Heart right ventricle (tissue), 16 donors: ENCODE measurements at places on chromosomes 1 and 21. TPM values are rescaled to one million over a fixed set of nuclear protein-coding genes. Genes with fewer than 3 reads are reported as not detected.

LAMB3 gene
- 3.7 TPM for polyA plus RNA-seq

- H3K4me3 ChIP-seq: no peak overlapping the region
- no peaks in the 10 kb centered on the region for H3K4me1 ChIP-seq
- no peak for DNase-seq
Measured at GRCh38 chr1:11126569-11126968, 26.9 kb upstream of the EXOSC10 start.

GRCh38 chr1:100972185-100972584, 53.4 kb downstream of the DPH5 start:
- no peak overlapping the region for H3K27ac ChIP-seq
- no peak for DNase-seq
- no peak overlapping the region for H3K4me3 ChIP-seq
- H3K36me3 ChIP-seq: peaks cover 46% of the 10 kb centered on the region

DNA sequence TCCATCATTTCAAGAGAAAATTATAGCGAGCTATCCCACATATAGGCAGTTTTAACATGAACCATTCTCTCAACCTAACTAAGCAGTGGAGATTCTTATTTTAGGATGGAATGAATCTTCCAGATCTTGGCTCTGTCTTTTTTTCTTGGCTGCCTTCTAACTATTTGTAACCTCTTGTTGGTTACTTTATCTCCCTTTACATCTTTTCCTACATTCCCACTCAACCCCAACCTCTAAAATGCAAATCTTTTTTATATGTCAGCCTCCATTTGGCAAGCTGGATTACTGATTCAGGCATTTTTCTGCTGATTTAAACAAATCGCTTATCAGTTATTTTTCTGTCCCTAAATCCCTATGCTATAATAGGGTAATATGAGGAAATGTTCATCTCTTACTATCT, 46.9 kb upstream of the LHX8 start:
- H3K27me3 ChIP-seq: no peaks in the 10 kb centered on the region
- H3K4me3 ChIP-seq: no peak overlapping the region
- no peak for DNase-seq
- H3K4me1 ChIP-seq: no peaks in the 10 kb centered on the region

KPRP gene
- not detected for polyA plus RNA-seq

PPM1J gene
- polyA plus RNA-seq: 2.4 TPM

DNA sequence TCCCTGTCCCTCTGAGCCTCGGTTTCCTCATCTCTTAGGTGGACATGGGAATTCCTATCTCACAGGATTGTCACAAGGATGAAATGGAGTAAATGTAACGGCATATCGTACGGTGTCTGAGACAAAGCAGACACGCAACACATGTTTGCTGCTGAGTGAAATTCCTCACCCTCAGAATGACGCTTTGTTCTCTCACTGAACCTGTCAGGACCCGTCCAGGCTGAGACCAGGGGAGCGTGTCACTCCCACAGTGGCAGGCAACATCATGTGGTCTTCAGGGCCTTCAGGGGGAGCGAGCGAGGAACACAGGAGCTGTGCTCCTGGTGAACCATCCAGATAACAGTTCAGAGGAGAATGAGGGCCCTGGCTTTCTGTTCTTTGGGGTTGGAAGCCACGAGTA, 74.2 kb downstream of the TOMM20 start:
- DNase-seq: no peak
- H3K27me3 ChIP-seq: no peaks in the 10 kb centered on the region
- no peaks in the 10 kb centered on the region for H3K36me3 ChIP-seq
- H3K4me1 ChIP-seq: peaks cover 6% of the 10 kb centered on the region
- H3K4me3 ChIP-seq: no peak overlapping the region

- peaks cover 83% of the 10 kb centered on the region for H3K4me1 ChIP-seq
- H3K36me3 ChIP-seq: peaks cover 31% of the 10 kb centered on the region
- H3K4me3 ChIP-seq: peak overlapping the region; percentile 93
- H3K27me3 ChIP-seq: no peaks in the 10 kb centered on the region
Measured at GRCh38 chr1:155128755-155129473, 1.2 kb downstream of the EFNA1 start.

ARTN gene
- 0.59 TPM for polyA plus RNA-seq

GRCh38 chr21:31347435-31348032, 3.5 kb upstream of the TIAM1 start:
- H3K4me1 ChIP-seq: no peaks in the 10 kb centered on the region
- H3K27me3 ChIP-seq: peaks cover 19% of the 10 kb centered on the region
- H3K4me3 ChIP-seq: no peak overlapping the region
- no peak overlapping the region for H3K27ac ChIP-seq
- DNase-seq: no peak

RNU1-4 gene
- polyA plus RNA-seq: not detected

DNA sequence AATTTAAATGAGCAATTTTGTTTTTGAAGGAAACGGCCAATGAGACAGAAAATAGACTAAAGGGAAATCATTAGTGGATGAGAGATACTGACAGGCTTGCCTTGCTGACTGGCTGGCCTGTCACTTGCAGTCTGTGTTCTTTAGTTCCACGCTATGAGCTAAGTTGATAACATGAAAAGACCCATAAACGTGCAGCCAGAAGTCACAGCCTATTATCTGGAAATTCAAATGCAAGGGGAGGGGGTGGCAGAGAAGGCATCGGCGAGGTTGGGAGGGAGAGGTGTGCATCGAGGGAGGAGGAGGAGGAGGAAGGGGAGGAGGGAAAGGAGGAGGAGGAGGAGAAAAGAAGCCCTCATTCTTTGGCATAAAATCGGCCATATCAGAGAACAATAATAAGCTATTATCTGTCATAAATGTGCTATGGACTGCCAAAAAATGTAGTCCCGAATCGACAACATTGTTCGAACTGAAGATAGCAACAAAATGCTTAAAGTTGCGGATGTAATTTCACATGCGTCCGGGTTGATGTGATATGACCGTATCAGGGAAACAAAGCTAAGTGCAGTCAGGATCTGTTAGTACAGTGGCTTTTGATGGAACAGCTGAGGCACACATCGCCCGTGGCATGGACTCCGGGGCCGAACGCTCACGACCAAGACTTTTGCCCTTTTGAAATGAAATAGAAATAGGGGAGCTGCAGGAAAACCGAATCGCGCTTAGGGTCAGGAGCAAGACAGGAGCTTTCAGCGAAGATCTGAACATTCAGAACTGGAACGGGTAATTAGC, 11.6 kb upstream of the BARHL2 start:
- no peak for DNase-seq
- peaks cover 100% of the 10 kb centered on the region for H3K27me3 ChIP-seq
- H3K36me3 ChIP-seq: no peaks in the 10 kb centered on the region

DNA sequence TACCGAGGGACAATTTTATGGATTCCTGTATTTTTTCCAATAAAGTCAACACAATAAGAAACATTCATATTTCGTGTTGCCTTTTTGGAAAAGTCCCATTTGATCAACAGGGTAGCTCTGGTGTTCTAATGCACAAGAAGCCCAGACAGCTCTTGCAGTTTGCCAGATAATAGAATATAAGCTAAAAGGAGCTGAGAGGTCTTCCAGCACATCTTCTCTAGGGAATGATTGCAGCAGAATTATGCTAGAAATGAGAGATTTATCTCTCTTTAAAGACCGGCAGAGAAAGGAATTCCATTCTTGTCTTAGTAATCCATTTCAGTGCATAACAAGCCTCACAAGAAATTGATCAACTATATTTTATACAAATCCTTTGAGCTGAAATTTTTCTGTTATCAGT, 25.0 kb upstream of the DDX59 start:
- no peaks in the 10 kb centered on the region for H3K27me3 ChIP-seq
- no peak overlapping the region for H3K4me3 ChIP-seq
- no peaks in the 10 kb centered on the region for H3K4me1 ChIP-seq

GUCA2B gene
- polyA plus RNA-seq: not detected

TPR gene
- 15.2 TPM for polyA plus RNA-seq

DNA sequence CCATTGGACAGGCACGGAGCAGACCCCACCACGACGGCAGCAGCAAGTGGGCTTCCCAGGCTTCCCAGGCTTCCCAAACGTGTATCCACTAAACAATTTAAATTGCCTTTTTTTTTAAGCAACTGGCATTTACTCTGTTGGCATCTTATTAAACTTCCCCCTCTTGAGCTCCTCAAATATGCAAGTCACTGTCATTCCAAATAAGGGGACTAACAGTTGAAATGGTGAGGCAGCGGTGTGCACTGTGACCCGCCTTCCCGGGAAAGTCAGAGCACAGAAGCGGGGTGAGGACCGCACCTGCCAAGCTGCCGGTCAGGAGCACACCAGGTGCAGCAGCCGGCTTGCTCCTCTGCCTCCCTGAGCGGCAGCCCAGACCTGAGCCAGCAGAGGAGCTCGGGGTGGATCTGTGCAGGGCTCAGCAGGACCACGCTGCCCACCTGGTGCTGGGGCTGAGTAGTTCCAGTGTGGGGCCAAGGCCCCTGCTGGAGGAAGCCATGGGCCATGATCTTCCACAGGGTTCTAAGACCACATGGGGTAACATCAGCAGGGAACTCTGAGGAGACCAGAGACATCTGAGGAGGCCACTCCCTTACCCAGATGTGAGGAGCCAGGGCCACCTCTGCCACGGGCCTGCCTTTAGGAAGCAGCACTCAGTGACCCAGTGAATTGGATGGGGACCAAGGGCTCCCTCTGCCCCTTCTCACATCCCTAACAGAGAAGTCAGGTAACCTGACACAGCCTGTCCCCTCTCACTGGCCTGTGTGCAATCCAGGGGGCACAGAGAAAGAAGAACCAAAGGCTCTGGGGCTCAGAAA, 245.4 kb downstream of the NPHP4 start:
- peaks cover 82% of the 10 kb centered on the region for H3K27me3 ChIP-seq
- no peak for DNase-seq
- H3K4me3 ChIP-seq: no peak overlapping the region
- H3K4me1 ChIP-seq: peaks cover under 1% of the 10 kb centered on the region

DNA sequence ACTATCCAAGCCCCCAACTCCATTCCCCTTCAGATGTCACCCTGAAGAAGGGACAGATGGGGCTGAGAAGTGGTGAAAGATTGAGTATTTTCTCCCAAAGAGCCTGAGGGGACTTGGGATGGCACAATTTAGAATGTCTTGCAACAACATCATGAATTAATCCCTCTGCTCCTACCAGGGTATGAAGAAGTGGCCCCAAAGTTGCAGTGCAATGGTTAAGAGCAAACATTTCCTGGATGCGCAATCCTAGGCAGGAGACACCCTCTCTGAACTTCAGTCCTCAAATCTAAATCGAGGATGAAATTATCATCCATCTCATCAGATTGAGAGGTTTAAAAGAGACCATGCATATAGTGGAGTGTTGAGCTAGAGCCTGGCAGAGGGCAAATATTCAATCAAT, 28.6 kb upstream of the CITED4 start:
- no peak for DNase-seq
- no peaks in the 10 kb centered on the region for H3K4me1 ChIP-seq
- H3K4me3 ChIP-seq: no peak overlapping the region
- H3K27ac ChIP-seq: no peak overlapping the region
- H3K27me3 ChIP-seq: no peaks in the 10 kb centered on the region

CXADR gene
- 9.2 TPM for polyA plus RNA-seq

CD247 gene
- 0.39 TPM for polyA plus RNA-seq

GRCh38 chr1:110675060-110675791, 486 bp upstream of the KCNA3 start:
- H3K27me3 ChIP-seq: peaks cover 65% of the 10 kb centered on the region
- H3K36me3 ChIP-seq: no peaks in the 10 kb centered on the region
- peak overlapping the region; percentile 77 for H3K27ac ChIP-seq
- H3K4me3 ChIP-seq: peak overlapping the region; percentile 62

GRCh38 chr1:225914947-225915346, 9.1 kb downstream of the PYCR2 start:
- H3K27ac ChIP-seq: no peak overlapping the region
- no peaks in the 10 kb centered on the region for H3K27me3 ChIP-seq
- H3K4me3 ChIP-seq: no peak overlapping the region
- H3K4me1 ChIP-seq: peaks cover 16% of the 10 kb centered on the region
- peaks cover 74% of the 10 kb centered on the region for H3K36me3 ChIP-seq
- no peak for DNase-seq

DNA sequence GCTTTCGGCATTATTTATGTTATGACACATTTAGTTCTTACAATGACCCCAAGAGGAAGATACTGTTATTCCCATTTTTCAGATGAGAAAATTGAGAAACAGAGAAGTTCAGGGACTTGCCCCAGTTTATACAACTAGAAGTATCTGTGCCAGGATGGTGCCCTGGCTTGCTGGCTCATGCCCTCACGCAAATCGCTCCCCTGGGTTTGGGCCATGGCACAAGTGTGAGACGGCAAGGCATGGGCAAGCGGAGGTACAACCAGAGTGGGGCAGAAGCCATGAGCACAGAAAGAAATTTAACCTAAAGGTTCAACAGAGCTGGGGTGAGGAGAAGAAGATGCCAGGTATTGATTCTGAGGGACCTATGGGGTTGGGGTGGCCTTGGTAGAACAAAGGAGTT, 469.8 kb downstream of the DSCAM start:
- H3K36me3 ChIP-seq: no peaks in the 10 kb centered on the region
- DNase-seq: no peak
- H3K27me3 ChIP-seq: no peaks in the 10 kb centered on the region
- H3K4me1 ChIP-seq: no peaks in the 10 kb centered on the region
- no peak overlapping the region for H3K4me3 ChIP-seq

DNA sequence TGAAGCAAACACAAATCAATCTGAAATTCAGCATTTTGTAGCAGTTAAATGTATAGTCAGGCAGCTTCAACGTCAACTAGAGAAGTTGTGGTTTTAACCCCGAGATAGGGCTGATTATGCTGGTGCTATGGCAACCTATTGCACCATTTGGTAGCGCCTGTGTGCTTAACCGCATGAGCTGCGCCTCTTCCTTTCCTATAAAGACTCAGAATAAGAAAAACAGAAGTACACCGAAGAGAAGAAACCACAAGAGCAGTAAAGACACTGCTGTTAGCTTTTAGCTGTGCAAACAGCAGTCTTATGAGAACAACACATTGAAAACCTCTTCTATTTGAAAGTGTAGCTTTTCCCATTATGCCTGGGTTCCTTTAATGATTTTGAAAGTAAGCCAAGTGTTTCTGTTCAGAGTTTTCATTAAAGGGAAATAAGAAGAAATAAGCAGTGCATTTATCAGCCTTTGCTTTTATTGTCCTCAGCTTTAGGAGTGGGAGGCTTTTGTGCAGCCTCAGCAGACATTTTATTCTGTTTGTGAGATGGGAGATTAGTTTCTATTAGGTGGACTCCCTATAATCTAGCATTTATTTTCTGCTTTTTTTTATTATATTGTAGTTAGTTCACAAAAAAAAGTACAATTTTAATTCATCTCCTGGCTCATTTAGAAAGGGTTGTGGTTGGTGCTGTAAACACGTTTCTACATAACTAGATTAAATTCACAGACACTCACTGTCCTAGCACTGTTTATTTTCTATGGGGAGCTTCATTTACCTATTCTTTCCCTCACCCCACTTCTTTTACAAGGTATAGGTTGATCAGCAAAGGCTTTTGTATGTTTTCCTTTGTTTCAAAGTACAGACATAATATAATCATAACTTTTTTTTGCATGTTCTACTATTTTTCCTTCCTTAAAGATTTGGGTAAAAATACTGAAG, 43.3 kb downstream of the PTPRC start:
- H3K27ac ChIP-seq: no peak overlapping the region
- H3K36me3 ChIP-seq: no peaks in the 10 kb centered on the region
- H3K4me1 ChIP-seq: no peaks in the 10 kb centered on the region
- no peaks in the 10 kb centered on the region for H3K27me3 ChIP-seq
- DNase-seq: peak; percentile 51

- no peaks in the 10 kb centered on the region for H3K27me3 ChIP-seq
- no peak for DNase-seq
- H3K4me3 ChIP-seq: no peak overlapping the region
- H3K36me3 ChIP-seq: no peaks in the 10 kb centered on the region
- peak overlapping the region; percentile 42 for H3K27ac ChIP-seq
- H3K4me1 ChIP-seq: peaks cover 67% of the 10 kb centered on the region
Measured at GRCh38 chr21:29305561-29305960, 6.8 kb downstream of the BACH1 start.

- no peaks in the 10 kb centered on the region for H3K36me3 ChIP-seq
- H3K4me3 ChIP-seq: peak overlapping the region; percentile 22
- peaks cover 6% of the 10 kb centered on the region for H3K4me1 ChIP-seq
- H3K27me3 ChIP-seq: peaks cover 40% of the 10 kb centered on the region
- no peak overlapping the region for H3K27ac ChIP-seq
Measured at GRCh38 chr1:34781844-34782391, 904 bp downstream of the GJB3 start.

PTGS2 gene
- 0.23 TPM for polyA plus RNA-seq
